ENCODE measurements at places on chromosomes 7 and 10.

DNA sequence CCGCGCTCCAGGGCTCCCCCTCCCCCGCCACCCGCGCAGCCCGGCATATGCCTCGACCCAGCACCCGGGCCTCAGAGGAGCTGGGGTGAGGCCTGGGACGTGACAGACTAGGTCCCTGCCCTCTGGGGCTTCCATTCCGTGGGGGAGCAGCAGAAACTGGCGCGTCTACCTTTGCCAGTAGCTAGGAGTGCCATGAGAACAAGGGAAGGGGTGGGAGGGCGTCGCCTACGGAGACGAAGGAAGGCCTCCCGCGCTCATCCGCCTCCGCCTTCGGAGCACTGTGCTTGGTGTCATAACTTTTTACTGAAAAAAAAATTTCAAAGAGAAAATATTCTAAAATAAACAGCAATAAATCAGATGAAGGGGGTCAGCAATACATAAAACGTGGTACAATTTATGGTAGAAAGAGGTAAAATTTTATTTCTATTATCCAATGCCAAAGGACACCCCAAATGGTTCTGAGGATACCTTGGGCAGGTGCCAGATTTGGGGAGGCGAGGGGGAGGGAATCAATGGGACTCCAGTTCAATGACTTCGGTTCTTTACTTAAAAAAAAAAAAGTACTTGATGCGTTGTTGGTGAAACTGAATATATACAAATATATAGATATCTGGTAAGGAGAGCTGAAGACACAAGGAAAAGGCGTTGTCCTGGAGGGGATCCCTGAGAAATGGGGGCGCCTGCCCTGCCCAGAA, 35.1 kb upstream of the GRID1 start:
- DNase-seq: no peak

DNA sequence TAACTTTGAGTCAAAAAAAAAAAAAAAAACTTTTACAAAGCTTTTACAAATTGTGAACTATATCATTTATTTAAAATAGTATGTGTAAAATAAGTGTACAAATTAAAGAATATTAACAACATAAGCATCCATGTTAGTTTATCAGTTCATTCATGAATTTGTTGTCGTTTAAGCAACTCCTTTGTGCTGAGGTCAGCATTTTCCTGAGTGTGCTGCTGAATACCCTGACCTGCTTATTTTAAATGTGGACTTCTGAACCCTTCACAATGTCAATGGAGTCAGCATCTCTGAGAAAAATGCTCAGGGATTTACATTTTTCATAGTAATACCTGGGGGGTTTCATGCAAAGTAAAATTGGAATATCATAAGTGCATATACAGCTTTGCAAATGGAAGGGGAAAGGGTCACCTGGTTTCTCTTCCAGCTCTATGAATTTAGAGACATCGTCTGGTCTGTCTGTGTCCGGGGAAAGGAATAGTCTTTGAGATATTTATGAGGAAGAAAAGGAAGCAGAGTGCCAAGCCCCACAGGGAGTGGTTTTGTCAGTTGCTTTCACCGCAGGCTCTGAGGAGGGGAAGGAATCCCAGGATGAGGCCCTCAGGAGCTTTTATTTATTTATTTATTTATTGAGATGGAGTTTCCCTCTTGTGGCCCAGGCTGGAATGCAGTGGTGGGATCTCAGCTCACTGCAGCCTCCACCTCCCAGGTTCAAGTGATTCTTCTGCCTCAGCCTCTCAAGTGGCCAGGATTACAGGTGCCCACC, 125.5 kb upstream of the SVIL start:
- no peak for DNase-seq

GRCh38 chr7:113144817-113145216, 26.5 kb upstream of the SMIM30 start:
- DNase-seq: no peak

DNA sequence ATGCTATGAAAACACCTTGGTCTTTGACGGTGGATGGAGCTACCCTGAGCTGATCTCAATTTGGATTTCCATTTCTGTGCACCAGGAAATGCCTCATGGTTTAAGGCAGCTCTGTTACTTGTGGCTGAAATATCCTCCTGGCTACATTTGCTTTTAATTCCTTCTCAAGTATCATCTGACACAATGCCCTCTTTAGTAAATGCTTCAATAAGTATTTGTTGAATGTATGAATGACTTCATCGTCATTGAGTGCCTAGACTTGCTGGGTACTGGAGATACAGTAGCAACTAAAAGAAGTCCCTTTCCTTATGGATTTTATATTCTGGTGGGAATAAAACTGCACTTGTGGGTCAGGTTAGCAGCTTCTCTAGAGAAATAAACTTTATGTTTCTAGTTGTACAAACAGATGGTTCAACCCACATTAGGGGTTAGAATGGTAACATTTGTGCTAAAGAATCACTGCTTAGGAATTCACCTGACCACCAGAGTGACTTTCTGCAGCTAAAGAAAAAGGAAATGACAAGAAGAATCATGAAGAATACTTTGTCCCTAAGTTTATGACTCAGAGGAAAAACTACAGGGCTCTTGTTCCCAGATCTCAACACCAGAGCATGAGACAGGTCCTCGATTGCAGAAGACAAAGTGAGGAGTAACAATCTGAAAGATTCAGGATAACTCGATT, 21.8 kb upstream of the SMNDC1 start:
- DNase-seq: peak; percentile 62

DNA sequence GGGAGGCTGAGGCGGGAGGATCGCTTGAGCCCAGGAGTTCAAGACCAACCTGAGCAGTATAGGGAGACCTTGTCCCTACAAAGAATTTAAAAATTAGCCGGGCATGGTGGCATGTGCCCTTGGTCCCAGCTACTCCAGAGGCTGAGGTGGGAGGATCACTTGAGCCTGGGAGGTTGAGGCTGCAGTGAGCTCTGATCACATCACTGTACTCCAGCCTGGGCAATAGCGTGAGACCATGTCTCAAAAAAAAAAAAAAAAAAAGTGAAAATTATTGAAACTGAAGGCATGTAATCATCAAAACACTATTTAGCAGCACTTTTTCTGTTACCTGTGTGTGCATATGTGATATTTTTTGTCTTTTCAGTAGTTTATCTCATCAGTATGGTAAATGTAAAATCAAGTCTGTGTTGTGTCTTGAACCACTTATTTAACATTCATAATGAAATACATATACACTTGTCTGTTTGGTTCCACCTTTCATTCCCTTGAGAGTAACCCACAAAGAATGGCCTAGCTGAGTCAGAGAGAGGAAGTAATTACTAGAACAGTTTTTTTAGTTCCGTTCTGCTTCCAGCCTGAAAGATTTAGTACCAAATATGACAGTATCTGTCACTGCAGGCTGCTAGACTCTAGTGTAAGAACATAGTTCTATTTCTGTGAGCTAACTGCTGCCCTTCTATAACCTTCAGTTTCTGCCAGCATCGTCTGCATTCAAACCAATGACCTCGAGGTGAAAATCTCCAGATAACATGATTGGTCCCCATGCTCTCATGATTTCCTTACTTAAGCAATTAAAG, 68.6 kb downstream of the MMRN2 start:
- DNase-seq: peak; percentile 80

DNA sequence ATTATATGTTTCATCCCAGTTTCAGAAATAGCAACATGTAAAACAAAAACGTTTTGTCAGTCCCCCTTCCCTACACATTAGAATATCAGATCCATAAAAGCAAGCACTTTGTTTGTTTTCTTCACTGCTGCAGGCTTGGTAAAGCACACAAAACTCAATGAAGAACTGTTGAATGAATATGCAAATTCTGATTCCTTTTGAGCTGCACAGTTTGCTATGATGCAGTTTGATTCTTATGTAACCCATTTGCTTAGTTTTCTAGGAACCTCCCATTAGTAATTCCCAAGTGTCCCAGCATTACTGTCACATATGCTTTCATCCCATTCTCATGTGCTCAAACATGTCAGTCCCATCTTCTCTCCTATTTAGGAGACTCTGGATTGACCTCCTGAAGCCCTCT, 26.1 kb upstream of the CHCHD3 start:
- no peak for DNase-seq

GRCh38 chr7:2185715-2186114, 47.0 kb downstream of the MAD1L1 start:
- DNase-seq: no peak

DNA sequence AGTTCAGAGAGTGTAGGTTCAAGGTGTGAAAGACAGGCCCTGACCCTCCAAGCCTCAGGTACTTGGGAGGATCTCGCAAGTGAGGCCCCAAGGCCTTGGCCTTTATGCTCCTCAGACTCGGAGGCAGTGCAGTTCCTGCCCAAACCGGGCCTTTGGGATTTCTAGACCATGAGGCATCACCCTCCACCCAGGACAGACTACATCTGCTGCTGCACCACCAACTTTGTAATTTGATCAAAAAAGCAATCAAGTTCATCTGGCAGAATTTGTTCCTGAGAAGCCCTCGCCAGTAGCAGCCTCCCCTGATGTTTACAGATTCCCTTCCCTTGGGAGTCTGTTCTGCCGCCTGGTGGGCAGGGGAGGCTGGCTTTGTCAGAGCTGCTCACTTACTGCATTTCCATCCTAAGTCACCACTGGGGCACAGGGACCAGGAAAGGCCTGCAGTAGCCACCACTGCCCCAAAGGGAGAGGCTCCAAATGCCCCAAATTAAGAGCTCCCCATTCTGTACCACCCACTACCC, 2.1 kb downstream of the CAMK2G start:
- DNase-seq: no peak

- no peak for DNase-seq
These were observed 28.8 kb upstream of the ICA1 start for GRCh38 chr7:8290645-8291308.

- DNase-seq: no peak
These were observed 77.8 kb upstream of the ABI1 start for GRCh38 chr10:26938578-26938977.

GRCh38 chr10:17790651-17791050, 18.5 kb upstream of the MRC1 start:
- DNase-seq: no peak

DNA sequence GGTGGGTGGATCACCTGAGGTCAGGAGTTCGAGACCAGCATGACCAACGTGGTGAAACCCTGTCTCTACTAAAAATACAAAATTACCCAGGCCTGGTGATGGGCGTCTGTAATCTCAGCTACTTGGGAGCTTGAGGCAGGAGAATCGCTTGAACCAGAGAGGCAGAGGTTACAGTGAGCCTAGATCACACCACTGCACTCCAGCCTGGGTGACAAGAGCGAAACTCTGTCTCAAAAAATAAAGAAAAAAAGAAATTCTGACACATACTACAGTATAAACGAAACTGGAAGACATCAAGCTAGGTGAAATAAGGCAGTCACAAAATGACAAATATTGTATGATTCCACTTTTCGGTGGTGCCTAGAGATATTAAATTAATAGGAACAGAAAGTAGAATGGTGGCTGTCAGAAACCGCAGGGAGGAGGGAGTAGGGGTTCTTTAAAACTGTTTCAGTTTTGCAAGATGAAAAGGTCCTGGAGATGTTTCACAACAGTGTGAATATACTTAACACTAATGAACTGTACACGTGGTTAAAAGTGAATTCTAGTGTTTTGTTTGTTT, 23.2 kb downstream of the PILRA start:
- peak; percentile 74 for DNase-seq

DNA sequence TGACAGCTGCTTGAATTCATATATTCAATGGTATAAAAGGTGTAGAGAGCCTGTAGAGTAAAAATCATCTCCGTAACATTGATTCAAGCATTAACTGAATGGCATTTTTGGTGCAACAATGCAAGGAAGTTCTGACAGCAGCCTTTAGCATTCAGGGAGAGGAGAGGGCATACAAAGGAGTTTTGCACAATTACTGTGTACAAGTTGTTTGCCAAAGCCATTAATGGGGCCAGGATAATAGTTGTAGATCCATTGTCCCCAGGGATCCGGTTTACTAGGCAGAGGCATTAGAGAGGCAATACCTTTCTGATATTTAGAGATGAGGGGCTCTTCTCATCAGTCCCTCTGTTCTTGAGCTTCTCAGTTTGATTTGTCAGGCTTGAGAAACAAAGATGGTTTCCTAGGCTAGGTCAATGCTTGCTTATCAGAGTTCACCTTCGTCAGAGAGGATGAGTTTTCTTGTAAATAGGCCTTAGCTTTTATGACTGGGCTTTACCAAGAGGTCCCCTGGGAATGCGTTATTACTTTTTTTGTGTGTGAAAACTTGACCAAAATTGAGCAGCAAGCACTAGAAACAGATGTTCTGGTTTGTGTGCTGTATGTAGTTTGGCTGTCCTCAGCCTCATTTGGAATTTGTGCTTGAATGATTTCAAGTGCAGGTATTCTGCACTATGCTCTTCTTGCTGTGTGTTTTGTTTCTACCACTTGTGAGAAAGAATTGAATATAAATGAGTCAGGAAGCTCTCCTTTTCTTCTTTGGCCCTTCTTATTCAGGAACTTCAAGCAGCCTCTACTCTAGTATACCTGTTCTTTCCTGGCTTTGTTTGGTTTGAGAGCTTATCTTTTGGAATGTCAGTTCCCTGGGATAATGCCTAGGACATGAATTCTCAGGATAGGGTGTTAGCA, 32.0 kb downstream of the SND1 start:
- peak; percentile 19 for DNase-seq

DNA sequence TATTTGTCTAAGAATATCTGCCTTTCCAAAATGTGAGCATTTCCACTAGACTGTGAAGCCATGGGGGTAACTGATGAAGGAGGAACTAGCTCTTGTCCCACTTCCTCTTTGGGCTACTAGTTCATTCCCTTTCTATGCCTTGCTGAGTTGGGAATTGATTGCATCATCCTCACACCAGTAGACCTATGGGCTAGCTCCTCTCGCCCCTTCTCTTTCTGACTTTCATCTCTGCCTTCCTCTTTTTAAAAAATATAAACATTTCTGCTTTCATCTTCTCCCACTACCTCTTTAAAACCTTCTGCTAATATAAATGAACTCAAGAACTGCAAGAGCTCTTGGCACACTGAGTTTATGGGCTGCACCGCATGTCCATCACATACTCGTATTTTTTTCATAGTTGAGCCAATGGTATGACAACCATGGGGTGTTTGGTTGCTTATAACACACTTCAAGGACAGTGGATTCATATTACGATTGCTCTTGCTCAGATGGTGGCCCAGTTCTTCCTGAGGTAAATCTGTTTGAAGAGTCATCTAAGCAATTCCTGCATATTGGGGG, 182.0 kb downstream of the REEP3 start:
- no peak for DNase-seq

- no peak for DNase-seq
These were observed 8.9 kb upstream of the SIRT1 start for GRCh38 chr10:67875340-67876238.

DNA sequence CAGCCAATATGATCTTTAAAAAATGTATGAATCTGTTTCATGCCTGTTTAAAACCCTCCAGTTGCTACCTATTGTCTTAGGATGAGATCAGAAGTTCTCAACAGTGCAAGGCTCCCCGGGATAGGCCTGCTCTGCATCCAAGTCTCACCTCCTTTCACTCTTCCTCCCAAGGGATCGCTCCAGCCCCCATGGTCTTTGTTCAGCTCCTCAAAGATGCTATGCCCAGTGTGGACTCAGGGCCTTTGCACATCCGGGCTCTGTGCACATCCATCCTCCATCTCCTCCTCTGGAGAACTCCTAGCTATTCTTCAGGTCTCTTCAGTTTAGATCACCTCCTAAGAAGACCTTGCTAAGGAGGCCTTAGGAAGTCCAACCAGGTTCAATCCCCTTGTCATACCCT, 82.7 kb upstream of the LEP start:
- no peak for DNase-seq

GRCh38 chr7:127953423-127954356, 77.5 kb downstream of the LRRC4 start:
- DNase-seq: no peak

Data from GM13977 (cell line).